ENCODE measurements at places on chromosomes 12 and 14.

DNA sequence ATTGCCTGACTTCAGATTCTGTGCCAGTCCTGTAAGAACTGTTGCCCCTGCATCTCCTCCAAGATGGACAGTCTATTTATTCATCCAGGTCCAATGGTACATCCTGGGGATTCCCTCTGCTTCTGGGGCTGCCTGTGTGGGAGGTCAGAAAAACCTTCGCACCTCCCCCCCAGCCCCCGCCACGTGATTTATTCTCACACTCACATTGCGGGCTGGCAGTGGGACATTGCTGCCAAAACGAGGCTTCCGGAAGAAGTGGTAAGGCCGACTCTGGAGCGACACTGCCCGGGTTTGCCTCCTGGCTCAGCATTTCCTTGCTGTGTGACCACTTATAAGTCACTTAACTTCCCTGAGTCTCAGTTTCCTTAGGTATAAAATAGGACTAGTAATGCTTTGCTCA, 5.9 kb upstream of the RTL1 start:
- no peak for DNase-seq

- no peak for DNase-seq
Measured at GRCh38 chr12:23236811-23237210, 611.8 kb downstream of the ETNK1 start.

- no peak for DNase-seq
Measured at GRCh38 chr12:42933461-42934081, 344.0 kb upstream of the PRICKLE1 start.

GRCh38 chr12:51818566-51819300, 29.8 kb downstream of the FIGNL2 start:
- no peak for DNase-seq

DNA sequence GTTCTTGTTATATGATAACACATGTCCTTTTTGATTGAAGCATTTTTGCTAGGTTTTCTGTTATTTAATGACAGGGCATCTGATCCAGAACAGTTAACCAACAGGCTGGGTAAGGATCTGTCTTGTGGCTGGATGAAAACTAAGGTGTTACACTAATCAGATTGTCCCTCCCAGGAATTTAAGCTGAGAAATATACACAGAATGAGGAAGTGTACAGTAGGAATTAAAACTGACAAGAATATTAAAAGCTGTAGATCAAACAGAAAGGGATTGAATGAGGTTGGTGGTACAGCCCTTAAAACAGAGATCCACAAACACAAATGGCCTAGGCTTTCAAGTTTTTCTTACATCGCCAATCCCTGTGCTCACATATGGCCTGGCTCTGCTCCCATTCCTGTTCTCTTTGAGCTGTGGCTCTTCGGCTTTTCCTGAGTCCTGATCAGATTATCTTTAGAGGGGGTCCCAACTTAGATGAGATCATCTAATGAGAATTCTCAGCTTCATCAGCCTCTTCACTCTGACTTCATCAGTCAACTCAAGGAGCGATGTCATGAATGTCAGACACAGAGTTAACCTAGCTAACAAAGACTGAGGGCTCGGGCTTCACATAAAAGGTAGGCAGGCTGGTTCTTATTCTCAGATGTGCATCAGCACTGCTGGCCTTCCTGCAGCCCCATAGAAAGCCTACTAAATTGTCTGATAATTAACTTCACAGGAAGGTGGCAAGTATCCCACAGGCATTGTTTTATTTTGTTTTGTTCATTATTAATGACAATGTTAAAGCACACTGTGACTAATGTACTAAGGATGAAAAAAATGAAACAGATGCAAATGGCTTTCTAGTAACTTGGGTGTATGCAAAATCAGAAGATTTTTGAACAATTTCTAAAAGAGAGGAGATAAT, 11.4 kb downstream of the PYGL start:
- peak; percentile 43 for DNase-seq

GRCh38 chr12:130717752-130718151, 1.7 kb upstream of the RIMBP2 start:
- DNase-seq, result no peak

- no peak for DNase-seq
Measured at GRCh38 chr14:102759456-102760187, 17.6 kb upstream of the TRAF3 start.

DNA sequence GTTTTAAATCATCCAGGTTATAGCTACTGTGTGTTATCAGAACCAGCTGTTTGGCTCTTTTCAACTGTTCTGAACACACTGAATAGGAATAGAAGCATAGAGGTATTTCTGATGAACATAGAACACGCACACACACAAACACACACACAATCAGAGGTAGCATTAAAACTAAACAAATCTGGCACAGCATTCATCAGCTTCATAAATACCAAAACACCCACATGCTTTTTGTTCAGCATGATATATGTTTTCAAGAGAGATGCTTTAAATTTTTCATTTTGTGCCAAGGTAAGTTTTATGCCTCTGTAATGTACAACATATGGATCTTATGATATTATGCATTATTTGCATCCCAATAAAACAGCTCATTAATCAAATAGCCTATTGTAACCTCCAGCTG, 208.6 kb downstream of the GALC start:
- no peak for DNase-seq

GRCh38 chr12:118840399-118840798, 140.9 kb upstream of the SRRM4 start:
- DNase-seq, result no peak

DNA sequence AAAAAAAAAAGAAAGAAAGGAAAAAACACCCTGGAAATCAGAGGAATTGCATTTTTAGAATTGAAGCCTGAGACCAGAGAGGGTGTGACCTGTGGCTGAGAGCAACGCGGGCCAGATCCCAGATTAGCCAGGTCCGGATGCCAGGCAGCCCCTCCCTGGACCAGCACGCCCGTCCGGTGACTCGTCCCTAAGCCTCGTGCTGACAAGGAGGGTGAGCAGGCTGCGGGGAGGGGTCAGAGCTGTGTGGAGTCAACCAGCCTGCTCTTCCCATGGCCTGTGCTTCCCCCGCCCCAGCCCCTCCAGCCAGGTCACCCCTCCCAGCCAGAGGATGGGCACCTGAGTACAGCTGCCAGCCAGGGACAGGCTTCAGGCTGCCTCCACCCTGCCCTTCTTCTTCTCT, 4.2 kb upstream of the KLC1 start:
- peak; percentile 93 for DNase-seq

GRCh38 chr12:104855599-104855998, 102.5 kb downstream of the SLC41A2 start:
- DNase-seq, result no peak

DNA sequence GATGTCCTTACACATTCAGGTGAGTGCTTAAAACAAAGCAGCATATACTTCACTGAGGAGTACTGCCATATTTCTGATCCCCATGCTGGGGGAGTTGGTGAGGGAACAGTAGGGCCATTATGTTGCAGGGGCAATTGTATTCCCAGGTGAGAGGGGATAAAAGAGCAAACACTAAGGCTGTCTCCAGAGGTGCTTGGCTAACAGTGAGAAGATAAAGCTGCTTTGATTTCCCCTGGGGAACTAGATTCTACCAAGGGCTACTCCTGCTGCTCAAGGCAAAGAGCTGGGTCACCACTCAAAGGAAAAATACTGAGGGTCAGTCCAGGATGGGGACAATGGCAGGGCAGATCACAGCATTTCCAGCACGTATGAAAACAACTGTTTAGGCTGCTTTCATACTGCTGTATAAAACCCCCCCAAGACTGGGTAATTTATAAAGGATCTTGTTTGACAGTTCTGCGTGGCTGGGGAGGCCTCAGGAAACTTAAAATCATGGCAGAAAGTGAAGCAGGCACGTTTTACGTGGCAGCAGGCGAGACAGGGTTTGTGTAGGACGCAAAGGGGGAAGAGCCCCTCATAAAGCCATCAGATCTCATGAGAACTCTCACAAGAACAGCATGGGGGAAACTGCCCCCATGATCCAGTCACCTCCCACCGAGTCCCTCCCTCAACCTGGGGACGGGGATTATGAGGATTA, 47.8 kb upstream of the OR5AU1 start:
- DNase-seq, result no peak

DNA sequence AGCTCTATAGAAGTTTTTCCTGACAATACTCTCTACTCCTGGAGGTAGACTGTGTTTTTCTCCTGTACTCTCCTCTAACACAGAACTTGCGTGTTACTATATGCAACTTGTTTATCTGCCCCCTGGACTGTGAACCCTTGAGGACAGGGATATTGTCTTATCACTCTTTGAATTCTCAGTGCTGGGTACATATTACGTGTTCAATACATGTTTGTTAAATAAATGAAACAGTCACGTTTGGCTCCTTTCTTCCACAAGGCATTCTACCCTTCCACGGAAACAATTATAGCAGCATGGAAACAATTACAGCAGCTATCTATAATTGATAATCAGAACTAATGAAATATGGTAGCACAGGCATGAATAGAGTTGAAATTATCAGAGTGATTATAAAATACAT, 50.7 kb downstream of the CRADD start:
- DNase-seq, result no peak

- DNase-seq, result no peak
Measured at GRCh38 chr14:76168531-76168930, 16.8 kb downstream of the GPATCH2L start.

- DNase-seq, result no peak
Measured at GRCh38 chr12:47164724-47165439, 85.1 kb upstream of the AMIGO2 start.

GRCh38 chr14:59480166-59480565, 4.0 kb downstream of the L3HYPDH start:
- DNase-seq, result no peak

DNA sequence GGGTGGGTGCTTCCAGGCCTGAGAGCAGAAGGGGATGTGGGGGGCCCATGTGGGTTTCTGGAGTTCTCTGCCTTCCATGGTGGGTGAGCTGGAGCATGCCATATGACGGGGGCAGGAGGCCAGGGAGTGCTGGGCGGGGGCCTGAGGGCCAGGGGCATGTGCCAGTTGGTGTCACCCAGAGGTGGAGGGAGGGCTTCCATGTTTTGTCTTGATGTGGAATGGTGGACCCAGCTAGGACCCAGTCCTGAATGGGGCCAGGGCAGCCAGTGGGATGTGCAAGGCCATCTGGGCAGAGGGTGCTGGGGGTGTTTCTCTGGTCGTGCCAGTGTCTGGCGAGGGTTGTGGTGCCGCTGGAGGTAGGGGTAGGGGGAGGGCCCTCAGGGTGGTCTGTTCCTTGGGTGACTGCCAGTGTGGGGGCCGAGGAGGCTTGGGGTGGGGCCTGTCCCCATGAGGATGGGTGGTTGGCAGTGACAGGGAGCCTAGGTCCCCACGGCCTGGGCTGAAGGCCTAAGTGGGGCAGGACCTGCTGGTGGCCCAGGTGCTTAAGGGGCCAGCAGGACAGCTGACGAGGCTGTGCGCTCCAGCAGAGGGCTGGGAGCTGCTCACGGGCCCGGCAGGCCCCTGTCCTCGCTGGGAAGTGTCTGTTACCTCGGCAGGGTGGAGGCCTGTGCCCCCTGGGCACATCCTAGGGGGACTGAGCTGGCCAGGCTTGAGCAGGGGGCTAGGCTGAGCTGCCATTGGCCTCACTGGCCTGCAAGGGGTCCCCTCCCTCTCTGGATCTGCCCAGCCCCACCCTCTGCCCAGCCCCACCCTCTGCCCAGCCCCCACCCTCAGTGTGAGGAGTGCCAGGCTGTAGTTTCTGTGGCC, 26.8 kb downstream of the CEP170B start:
- DNase-seq, result no peak

- DNase-seq, result no peak
Measured at GRCh38 chr12:47891356-47891755, 13.4 kb downstream of the VDR start.

- no peak for DNase-seq
Measured at GRCh38 chr12:99253068-99253467, 394.5 kb upstream of the GARIN6 start.

DNA sequence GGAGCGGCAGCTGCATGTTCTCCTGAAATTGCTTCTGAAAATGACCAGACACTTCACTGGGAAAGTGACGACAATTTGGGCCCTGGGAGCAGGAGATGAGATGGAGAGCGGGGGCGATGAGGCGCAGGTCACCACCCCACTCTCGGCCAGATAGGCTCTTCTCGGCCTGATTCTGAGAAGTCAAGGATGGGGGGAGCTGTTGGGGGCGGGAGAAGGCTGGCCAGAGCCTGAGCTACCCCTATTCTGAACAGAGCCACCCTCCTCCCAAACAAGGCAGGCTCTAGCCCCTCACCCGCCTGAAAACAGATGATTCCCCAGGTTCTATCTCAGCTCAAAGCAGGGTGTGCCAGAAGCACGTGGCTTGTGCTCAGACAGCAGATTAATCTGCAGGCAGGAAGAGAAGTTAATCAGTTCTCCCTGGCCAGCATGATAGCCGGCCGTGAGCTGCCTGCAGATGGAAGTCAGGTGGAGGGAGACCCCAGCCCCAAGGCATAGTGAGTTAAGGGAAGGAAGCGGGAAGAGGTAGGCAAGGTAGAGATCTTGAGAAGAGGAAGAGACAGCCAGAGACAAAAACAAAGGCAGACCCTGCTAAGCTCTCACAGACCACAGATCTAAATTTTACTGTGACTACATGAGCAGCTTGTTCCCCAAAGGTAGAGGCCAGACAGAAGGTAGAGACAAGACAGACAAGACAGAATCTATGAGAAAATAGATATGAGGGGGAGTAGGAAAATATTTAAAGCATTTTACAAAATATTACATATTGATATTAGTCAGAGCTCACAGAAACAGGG, 10.9 kb upstream of the TAC3 start:
- no peak for DNase-seq

- no peak for DNase-seq
Measured at GRCh38 chr14:65079201-65079600, 23.1 kb downstream of the MAX start.

GRCh38 chr12:67413577-67413976, 144.4 kb downstream of the CAND1 start:
- peak; percentile 48 for DNase-seq

DNA sequence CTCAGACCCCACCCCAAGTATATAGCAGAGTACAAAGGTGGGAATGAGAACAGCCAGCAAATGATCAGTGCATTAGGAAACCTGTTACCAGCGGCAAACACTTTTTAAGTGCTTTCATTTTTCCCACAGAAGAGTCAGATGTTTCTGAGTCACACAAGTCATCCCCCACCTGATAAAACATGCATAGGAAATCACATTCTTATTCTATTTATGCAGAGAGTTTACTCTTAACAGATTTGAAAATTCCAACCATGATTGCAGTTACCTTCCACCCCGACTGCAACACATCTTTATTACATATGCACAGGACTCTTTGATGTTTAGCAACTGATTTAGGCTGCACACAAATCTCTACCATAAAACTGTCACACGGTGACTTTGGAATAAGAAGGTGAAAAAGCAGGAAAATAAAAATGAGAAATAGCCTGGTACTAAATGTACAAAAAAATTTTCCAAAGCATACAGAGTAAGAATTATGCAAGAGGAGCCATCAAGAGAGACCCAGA, 236.4 kb downstream of the PAWR start:
- no peak for DNase-seq

DNA sequence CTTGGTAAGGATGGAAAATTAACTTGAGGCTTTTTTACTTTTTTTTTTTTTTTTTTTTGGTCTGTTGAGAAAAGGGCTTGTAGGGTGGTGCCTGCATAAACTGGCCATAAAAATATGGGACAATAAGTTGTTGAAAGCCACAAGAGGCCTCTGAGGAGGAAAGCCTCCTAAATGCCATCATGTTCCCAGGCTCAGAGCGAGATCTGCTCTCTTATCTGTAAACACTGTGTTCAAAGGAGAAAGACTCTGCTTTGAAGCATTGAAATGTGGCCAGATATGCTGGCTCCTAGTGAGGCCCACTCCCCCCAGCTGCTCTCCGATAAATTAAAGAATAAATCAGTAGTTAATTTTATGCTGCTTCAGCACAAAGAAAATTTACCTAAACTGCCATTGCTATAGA, 504.9 kb downstream of the DIO2 start:
- DNase-seq, result no peak

Data from trophoblast cell (in vitro differentiated cells and primary cell).